Stimulated activated CD8-positive, alpha-beta memory T cell treated with anti-CD3 and anti-CD28 coated beads, Interleukin-4, amount 100 ng/mL, for 1 hour (primary cell): ENCODE measurements at places on chromosomes 5 and 9.

- DNase-seq: no peak
These were observed 459.0 kb upstream of the KLF4 start for GRCh38 chr9:107948601-107949000.

DNA sequence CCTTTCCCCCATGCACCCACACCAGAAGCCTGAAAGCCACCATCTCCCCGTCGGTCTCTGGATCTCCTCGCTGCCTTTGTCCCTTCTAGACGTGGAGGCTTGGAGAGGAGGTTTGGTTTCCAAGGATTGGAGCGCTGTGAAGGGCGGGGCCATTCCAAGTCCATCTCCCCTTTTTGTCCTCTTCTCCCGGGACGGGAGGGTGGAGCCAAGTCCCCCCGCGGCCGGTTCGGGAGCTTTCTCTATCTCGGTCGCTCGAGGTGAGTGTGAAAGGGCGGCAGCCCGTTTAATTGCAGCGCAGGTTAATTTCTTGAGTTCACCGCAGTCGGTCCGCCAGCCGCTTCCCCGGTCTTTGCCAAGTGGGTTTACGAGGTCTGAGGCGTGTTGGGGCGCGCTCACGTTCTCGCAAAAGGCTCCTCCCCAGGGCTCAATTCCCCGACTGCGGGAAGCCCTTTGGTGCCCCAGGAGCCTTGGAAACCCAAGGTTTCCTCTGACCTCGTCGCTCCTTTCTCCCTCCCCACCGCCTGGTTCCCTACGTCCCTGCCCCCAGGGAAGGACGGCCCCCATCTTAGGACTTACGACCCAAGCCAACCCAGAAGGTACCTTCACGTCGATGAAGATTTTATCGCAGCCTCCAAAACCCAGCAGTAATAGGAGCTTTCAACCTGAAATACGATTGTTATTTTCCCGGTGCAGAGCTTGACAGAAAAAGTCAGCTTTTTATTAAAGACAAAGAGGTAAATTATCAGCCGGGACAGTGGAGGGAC is 2.8 kb upstream of the ZNF462 start:
- no peak for DNase-seq

GRCh38 chr5:5164163-5164562 is 24.0 kb downstream of the ADAMTS16 start:
- DNase-seq: no peak

DNA sequence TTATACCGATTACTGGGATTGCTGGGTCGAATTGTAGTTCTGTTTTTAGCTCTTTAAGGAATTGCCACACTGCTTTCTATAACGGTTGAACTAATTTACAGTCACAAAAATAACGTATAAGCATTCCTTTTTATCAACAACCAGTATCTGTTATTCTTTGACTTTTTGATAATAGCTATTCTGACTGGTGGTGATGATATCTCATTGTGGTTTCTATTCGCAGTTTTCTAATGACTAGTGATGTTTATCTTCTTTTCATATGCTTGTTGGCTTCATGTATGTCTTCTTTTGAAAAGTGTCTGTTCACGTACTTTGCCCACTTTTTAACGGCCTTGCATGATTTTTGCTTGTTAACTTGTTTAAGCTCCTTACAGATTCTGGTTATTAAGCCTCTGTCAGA is 74.4 kb downstream of the FAM174A start:
- no peak for DNase-seq

DNA sequence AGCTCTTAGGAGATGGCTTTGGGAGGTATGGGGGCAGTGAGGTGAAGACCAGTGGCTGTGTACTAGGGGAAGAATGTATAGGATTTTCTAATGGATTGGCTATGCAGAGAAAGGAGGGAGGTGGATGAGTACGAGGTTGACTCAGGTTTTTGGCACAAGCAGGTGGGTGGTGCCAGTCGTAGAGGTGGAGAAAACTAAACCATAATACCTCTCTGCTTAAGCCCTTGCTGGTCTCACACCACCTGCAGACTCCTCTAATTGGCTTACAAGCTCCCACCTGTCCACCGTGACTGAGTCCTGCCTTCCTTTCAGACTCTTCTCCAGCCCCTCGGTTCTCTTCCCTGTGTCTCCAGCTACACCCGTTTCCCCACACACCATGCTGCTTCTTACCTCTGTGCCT is 521.7 kb upstream of the CLINT1 start:
- no peak for DNase-seq

DNA sequence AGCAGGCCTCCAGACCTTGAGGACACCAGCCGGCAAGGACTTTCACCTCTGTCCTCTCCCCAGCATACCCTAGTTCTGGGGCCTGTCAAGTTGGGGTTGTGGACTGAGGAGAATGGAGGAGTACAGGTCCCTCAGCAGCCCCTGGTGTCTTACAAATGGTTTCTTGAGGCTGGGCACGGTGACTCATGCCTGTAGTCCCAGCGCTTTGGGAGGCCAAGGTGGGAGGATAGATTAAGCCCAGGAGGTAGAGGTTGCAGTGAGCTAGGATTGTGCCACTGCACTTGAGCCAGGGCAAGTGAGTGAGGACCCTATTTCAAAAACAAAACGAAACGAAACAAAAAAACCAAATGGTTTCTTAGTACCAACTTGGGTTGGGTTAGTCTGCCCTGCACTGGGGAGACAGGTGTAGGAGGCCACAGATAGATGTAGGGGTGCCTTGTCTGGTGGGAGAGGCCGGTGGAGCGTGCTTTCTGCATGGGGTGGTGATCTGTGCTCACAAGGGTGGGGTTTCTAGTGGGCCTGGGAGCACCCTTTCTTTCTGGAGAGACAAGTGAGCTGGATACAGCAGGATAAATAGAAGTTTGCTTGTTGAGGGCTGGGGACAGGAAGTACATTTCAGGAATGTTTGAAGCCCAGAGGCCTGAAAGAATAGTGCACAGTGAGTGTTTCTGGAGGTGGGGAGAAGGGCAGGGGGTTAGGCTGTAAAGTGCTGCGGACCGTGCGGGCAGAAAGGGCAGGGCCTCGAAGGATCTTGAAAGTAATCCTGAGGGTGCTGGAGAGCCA is 37.7 kb upstream of the PSD2 start:
- DNase-seq: no peak

- no peak for DNase-seq
These were observed 52.1 kb upstream of the NFIB start for GRCh38 chr9:14366076-14366475.

- DNase-seq: no peak
These were observed 181.2 kb upstream of the POU5F2 start for GRCh38 chr5:93922551-93922950.

DNA sequence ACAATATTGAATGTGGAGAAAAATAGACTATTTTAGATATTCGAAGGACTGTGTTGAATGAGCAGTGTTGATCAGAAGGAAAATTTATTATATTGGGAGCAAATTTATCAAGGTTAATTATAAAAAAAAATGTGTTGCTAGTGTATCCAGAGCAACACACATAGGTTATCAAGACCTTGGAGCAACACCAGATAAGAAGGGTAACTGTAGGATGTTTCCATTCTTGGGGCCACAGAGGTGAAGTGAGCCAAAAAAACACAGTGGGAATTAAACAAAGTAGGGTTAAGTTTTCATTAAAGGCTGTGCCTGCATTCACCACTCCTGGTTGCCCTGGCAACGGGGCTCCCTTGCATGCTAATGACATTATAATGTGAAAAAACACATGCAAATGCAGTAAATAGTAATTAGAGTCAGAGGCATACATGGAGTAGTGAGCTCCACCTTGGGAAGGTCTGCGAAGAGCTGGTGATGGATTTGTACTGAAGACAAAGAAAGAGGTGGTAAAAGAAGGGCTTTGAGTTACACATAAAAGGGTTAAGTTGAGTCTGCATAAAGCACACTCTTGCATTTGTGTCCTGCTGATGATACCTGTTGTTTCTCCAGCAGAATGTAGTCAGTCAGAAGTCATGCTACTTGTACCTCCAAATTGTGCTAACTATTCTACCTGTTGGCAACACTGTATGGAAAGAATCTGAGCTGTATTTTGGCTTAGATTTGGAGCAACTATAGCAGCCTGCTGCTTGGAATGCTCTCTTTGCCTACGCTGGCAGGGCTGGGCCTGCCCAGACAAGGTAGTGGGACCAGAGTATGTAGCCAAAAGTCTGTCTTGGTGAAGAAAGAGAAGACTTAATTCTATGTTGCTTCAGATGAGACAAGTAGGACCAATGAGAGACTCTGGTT is 59.6 kb downstream of the ATG10 start:
- DNase-seq: no peak

DNA sequence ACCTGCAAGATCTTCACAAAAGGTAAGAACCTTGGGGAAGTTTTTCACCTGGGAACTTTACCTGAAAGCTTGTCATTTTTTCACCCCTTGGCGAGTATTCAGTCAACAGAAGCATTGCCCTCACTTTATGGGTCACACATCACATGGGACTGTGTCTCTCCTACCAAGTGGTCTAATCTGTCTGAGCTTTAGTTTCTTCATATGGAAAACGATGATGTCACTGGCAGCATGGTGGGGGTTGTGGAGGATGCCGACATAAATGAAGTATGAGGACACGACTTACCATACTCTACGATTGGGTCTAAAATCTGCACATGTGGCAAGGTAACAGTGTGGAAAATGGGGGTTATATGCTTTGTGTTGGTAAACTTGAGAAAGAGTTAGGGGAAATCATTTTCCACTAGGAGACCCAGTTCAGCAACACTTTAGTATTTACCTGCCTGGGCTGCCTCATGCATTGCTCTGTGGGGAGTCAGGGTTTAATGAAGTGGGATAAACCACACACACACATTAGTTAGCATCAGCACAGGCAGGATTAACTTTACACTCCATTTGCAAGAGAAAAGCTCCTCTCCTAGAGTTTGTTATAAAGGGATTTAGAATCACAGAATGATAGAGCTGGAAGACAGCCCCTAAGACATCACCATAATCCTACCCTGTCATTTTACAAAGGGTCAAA is 19.8 kb upstream of the PAX5 start:
- DNase-seq: no peak

DNA sequence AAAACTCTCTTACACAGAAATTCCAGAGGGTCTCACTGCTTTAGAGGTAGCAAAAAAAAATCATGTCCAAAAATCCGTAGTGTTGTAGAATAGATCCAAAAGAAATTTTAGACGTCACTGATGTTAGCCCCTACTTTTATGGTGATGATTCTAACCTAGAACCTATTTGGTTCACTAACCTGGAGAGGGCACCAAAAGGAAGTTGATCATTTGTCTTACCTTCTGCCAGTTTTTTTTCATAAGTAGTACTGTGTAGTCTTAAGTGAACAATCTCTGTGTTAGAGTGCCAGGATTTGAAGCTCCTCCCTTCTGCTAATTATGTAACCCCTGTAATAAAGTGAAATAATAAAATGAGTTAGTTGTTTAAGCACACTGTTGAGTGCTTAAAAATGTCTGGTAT is 215.2 kb downstream of the SMARCA2 start:
- DNase-seq: no peak

DNA sequence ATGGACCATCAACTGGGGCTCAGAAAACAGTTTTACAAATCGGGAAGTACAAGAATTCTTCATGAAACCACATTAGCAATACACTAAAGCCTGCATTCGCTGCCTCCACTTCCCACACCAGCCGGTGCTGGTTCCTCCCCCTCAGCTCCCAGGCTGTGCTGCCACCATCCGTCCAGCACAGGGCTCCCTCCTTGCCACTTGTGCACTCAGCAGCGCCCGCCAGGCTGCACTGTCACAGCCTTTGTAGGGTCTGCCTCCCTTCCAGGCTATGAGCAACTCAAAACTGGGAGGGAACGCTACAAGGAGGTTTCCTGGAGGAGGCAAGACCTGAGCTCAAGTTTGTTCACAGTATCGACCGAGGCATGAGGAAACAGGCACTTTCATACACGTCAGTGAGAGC is 7.7 kb downstream of the MAPK9 start:
- no peak for DNase-seq

GRCh38 chr5:61205013-61205412 is 42.7 kb upstream of the SMIM15 start:
- no peak for DNase-seq

- no peak for DNase-seq
These were observed 129.6 kb downstream of the KCNIP1 start for GRCh38 chr5:170633235-170634081.

- DNase-seq: no peak
These were observed 247.1 kb downstream of the NFIB start for GRCh38 chr9:14066831-14067230.

GRCh38 chr9:97109194-97109811 is 70.4 kb upstream of the CTSV start:
- no peak for DNase-seq

DNA sequence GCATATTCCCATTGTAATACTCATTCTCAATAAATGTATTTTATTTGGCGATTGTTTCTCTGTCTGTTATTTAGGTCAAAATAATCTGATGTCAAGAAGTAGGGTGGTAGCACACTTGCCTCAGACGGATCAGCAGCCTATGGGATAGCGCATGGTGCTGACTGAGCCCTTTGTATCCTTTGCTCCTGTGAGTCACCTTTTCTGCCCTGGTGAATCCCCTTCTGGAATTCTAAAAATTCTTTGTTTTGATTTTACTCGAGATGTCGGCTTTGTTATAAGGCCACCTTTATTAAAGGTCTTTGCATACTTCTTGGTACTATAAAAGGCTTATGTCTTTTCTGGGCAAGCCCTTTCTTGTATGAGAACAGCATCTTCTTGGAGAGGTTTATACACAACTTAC is 1187.8 kb downstream of the CDH9 start:
- no peak for DNase-seq

DNA sequence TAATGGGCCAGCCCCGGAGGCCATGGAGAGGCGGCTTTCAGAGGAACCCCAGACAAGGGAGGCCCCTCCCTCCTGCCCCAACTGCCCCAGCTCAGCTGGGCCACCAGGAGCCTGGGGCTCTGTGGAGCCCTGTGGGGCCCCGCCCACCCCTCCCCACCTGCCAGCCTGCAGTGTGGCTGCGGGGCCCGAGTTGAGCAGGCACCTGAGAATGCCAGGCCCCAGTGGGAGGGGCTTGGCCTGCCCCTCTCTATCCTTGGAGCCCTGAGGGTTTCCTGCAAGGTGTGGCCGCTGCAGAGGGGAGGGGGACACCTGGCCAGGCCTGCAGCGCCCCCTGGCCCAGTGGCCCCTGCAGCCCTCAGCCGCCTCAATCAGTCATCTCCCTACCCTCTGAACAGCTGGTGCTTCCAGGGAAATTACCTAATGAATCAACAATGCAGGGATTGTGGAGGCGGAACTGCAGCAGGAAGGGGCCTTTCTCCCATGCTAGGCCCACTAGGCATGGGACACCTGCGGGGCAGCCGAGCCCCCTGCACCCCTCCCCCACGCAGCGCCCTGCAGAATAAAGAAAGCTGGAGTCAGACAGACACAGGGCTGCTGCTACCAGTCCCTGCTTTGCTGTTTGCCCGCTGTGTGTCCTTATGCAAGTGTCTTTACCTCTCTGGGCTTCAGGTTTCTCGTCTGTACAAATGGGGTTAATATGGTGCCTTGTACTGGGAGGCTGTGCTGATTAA is 48.0 kb downstream of the LMX1B start:
- no peak for DNase-seq

- no peak for DNase-seq
These were observed 607.2 kb downstream of the EFNA5 start for GRCh38 chr5:107063511-107063910.

DNA sequence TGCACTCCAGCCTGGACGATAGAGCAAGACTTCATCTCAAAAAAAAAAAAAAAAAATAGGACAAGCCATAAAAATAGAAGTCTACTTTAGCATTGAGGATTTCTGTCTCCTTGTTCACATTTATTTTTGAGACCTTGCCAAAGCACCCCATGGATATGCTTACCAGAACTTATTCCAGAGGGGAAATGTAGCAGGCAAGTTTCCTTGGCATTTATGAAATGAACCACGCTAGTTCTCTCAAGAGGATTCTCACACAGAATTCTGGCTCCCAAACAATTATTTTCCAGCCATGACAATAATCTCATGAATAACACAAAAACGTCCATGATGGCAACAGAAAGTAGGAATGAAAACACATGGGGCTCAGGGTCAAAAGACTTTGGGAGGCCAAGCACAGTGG is 23.4 kb upstream of the GPX8 start:
- DNase-seq: no peak
